ENCODE measurements at places on chromosomes 2 and 18.

DNA sequence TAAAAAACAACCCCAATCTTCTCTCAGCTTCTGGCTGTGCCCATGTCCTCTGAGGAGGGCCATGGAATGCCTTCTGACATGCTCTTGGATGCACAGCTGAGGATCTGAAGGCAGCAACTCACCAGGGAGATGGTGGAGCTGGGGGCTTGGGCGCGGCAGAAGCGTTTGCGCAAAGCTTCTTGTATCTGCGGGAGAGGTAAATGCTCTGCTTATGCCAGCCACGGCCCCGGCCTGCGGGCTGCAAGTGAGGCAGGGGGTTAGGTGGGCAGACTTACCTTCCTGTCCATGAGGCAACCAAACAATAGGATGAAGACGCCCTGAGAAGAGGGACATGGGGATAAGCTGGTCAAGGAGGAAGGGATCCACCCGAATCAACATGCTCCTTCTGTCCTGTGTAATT is 36.0 kb upstream of the SELENOI start:
- no peak for DNase-seq

DNA sequence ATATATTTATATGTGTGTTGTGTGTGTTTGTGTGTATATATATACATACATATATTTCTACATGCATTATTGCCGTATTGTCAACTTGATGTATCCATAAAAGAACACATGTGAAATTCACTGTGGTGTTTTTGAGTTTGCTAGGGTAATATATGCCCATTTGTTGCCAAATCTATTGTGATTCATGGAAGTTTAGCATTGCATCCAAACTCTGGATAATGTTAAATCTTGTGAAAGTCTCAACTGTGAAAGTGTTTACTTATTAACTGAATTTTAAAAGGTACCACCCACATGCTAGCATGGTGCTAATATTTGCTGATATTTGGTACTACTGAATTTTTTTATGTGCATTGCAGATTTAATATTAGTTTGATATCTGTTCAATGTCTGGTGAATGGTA is 96.6 kb upstream of the SLC8A1 start:
- DNase-seq: no peak

- no peak for DNase-seq
Observed at GRCh38 chr18:62280058-62280457, 45.1 kb upstream of the TNFRSF11A start.

- no peak for DNase-seq
Observed at GRCh38 chr2:127012868-127013267, 94.1 kb downstream of the BIN1 start.

GRCh38 chr2:24855022-24855622 is 61.9 kb downstream of the CENPO start:
- DNase-seq: no peak

- DNase-seq: no peak
Observed at GRCh38 chr2:146457221-146457620, 1387.6 kb upstream of the ACVR2A start.

DNA sequence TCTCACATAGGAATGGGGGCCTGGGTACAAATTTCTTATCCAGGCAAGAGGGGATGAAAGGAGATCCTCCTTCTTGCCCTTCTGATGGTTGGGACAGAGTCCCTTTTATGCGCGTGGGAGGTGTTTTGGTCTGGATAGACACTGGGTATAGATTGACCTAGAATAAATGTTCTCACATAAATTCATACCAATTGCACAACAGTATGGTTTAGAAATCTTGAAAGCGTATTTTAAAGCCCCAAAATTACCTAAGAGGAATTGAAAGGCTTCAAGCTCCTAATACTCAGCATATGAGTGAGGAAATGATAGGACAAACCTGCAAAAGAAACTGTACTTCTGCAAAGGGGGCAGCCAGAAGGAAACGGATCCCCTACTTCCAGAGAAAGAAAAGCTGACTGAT is 2.6 kb upstream of the BCL2 start:
- DNase-seq: no peak

DNA sequence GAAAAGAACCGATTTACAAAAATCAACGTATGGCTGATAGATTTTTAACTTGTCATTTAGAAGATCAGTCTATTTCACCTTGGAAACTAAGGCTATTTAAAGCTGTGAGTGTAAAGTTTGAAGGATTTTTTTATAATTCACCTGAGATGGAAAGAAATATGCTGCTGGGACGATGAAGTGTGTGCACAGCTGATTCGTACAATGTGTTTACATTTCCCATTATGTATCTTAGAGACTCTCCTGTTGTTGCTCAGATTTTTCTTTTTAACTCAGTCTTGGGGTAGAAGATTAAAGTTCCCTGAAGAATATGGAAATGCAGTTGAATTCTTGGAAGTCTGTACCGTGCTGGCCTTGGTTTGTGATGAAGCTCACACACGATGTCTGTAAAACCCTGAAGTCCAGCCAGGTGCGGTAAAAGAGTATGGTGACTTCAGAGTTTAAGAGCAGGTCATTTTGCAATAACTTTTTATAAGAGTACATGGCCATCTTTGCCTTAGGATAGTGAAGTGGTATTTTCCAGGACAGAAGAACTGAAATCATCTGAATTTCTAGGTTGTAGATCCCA is 250.1 kb downstream of the PRKCE start:
- DNase-seq: no peak

- no peak for DNase-seq
Observed at GRCh38 chr2:95166065-95166763, 605 bp downstream of the ZNF2 start.

- DNase-seq: no peak
Observed at GRCh38 chr2:164073101-164074074, 337.6 kb upstream of the FIGN start.

DNA sequence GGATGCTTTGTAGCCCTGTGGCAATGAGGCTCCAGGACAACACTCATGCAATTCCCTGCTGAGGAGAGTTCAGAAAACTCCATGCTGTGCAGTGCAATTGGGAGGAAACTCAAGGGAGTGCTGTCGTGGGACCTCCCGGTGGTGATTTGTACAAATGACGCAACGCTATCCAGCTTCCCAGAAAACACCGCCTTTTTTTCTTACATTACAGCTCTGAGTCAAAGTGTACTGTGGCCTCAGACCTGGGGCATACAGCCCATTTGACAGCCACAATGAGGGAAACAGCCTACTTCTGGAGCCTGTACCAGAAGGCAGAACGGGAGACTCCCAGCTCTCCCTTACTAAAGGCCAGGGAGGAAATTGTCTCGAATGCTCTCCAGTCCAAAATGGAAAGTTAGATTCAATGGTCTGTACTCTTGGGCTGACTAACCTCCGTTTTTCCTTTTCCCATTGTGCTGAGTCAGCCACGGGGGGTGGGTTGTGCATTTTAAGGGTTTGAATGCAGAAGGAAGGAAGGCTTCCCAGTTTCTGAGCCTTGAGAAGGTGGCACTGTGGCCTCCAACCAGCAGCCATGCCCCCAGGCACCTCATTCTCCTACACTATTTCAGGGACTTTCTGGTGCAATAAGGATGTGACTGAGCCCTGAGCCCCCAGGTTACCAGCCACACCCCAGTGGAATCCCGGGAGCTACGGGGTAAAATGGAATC is 16.4 kb upstream of the CYP1B1 start:
- peak; percentile 71 for DNase-seq

- no peak for DNase-seq
Observed at GRCh38 chr18:27899893-27900292, 277.0 kb downstream of the CDH2 start.

- DNase-seq: no peak
Observed at GRCh38 chr2:48781366-48781765, 25.8 kb upstream of the LHCGR start.

DNA sequence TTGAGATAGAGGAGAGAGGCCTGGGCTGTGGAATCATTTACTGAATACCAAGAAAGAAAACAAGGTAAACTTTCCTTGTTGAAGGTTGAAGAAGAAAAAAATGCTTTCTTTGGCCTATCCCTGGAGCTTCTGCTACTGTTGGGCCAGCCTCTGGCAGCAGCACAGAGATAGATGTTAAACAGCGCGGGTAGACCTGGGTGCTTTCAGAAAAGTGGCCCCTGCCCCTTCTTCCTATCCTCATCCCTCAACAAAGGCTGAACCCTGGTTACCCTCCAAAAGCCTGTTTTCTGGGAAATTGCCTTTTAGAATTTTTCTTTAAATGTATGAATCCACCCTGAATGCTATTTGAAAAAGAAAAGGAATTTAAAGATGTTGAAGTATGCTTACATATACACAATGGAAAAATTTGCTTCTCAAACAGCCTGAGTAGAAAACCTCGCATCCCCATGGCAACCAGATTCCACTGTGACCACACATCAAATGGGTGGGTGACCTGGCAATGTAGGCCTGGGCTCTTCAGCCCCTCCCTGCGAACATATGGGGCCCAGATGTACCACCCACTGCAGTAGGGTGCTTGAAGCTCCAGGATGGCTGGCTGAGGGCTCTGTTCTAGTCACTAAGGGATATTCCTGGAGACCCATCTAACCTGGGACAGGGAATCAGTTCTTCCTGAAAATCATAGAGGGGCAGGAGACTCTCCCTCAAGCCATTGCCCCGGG is 23.4 kb upstream of the CHRNA1 start:
- DNase-seq: peak; percentile 46
